ENCODE measurements at places on chromosomes 1 and 21.

GRCh38 chr1:30919025-30919881 is 10.7 kb upstream of the SDC3 start:
- DNase-seq: no peak

DNA sequence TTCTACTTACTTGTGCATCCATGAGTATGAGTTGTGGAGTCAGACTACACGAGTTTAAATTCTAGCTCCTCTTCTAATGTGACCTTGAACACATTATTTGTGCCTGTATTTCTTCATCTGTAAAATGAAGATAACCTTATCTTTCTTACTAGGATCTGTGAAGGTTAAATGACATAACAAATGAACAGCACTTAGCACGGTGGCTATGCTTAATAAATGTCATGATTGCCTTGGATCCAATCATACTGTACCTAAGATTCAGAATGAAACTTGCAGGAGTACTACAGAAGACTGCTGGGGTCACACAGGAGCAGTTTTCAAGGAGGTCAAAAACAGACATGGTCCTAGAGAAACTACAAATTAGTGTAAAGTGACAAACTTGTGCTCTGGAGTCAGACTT is 22.2 kb upstream of the ALG14 start:
- no peak for DNase-seq

DNA sequence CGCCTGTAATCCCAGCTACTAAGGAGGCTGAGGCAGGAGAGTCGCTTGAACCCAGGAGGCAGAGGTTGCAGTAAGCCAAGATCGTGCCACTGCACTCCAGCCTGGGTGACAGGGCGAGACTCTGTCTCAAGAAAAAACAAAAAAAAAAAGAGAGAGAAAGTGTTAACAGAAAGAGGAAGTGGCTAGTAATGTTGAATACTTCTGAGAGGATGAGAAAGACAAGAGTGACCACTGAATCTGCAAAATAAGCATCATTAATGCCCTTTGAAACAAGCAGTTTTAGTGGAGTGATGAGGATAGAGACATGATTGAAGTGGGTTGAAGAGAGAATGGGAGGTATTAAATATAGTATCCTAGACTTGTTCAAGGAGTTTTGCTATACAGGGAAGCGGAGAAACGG is 11.7 kb downstream of the MPZ start:
- DNase-seq: no peak

DNA sequence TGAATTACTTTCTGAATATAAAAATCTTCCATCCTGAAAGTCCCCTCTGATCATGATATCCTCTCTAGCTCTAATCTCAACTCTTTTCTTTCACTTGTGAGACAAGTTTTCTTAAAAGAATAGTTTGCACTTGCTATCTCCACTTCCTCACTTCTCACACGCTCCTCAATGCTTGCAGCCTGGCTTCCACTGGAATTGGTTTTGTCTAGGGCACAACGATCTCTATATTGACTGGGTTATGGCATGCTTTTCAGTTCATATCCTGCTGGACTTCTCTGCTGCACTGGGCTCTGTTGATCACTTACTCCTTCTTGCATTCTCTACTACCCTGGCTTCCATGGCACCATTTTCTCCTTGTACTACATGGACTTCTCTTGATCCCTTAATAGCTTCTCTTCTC is 474 bp downstream of the FCRLA start:
- no peak for DNase-seq

- DNase-seq: no peak
Measured at GRCh38 chr21:26469789-26470188, 103.3 kb downstream of the CYYR1 start.

DNA sequence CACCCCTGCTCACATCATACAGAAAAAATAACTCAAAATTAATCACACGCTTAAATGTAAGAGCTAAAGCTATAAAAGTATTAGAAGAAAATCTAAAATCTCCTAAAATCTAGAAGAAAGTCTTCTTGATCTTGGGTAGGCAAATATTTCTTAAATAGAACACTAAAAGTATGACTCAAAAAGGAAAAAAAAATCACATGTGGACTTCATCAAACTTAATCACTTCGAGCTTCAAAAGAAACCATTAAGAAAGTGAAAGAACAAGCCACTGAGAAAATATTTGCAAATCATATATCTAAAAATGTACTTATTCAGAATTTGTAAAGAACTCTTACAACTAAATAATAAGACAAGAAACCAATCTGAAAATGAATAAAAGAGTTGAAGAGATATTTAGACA is 32.7 kb downstream of the LRRC52 start:
- no peak for DNase-seq

GRCh38 chr1:32714277-32714676 is 11.7 kb upstream of the SYNC start:
- no peak for DNase-seq

GRCh38 chr1:67144696-67145095 is 9.9 kb upstream of the C1orf141 start:
- DNase-seq: no peak

GRCh38 chr1:209547626-209548025 is 35.9 kb upstream of the CAMK1G start:
- no peak for DNase-seq

- DNase-seq: no peak
Measured at GRCh38 chr1:17594690-17595601, 55.4 kb downstream of the ARHGEF10L start.

DNA sequence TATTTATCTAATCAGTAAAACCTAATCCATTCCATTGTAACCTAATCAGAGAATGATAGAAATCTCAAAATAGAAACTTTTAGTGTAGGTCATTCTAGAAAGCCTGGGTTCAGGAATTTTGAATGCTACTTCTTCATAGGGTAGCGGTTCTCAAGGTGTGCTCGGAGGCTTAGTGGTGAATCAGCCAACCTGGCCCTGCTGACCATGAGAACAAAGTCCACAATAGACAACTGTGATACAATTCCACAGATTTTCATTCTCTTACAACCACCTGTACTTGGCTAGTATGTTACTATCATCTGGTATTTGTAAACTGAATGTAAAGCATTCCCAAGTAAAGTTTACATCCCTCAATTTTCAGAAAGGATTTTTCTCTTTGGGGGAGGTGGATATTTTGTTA is 7.5 kb upstream of the PUM1 start:
- DNase-seq: no peak

GRCh38 chr1:1441002-1441888 is 5.8 kb downstream of the VWA1 start:
- DNase-seq: peak; percentile 57

GRCh38 chr1:28560886-28561285 is 8.0 kb downstream of the TRNAU1AP start:
- DNase-seq: no peak
